ENCODE measurements at places on chromosomes 4 and X.

- no peak for DNase-seq
Measured at GRCh38 chrX:19991350-19991718, 473 bp upstream of the BCLAF3 start.

GRCh38 chrX:72141372-72142004 is 9.8 kb upstream of the RTL5 start:
- DNase-seq: no peak

- DNase-seq: no peak
Measured at GRCh38 chr4:61614231-61614630, 414.1 kb downstream of the ADGRL3 start.

DNA sequence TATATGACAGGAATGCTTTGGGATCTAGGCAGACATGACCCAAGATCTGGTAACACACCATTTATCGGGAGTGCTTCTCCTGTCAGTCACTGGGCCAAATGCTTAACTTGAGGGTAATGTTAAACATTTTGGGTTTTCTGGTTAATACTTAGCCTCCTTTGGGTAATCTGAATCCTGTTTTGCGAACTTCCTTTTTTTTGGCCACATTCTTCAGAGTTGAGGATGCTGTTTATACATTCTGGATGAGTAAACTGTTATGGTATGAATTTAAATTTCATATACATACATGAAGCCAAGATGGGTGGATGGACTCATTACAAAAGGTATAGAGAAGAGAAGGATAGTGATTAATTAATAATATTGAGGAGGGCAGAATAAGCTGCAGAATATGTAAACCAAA is 36.1 kb downstream of the MID1IP1 start:
- DNase-seq: no peak

- peak; percentile 34 for DNase-seq
Measured at GRCh38 chr4:95985051-95985450, 145.2 kb downstream of the PDHA2 start.

DNA sequence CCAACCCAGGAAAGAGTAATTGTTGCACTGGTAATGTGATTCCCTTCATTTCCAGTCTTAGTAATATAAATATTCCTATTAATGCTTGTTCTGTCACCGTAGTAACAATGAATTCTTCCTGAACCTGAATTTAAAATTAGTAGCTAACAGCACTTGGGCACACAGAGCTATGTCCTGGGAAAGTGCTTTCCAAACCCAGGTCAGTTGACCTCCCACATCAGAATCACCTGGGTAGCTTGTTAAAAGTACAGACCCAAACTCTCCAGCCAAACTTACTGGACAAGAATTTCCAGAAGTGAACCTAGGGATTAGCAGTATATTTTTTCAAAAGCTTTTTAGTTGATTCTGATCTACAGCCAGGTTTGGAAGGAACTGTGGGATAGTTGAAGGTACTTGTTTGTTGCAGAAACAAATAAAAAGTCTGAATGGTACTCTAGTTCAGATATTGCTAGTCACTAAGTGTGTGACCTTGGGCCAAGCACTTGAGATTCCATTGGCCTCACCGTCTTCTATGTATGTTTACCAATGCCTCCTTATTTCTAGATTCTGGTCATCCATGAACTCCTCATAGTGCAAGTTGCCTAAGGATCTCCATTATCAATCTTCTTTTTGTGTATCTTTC is 192.9 kb upstream of the CNKSR2 start:
- DNase-seq: no peak

DNA sequence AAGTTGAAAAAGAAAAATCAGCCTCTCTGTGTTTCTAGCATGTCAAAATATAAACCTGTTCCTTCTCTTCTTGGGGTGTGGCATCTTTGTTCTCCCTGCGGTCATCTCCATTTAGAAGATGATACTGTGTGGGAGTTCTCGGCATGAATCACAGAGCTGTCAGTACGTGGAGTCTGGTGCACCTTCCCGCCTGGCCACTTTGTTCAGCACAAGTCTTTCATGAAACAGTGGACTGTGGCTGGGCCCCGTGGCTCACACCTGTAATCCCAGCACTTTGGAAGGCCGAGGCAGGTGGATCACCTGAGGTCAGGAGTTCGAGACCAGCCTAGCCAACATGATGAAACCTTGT is 166.5 kb downstream of the MAML3 start:
- no peak for DNase-seq

GRCh38 chr4:122842984-122843531 is 16.4 kb downstream of the FGF2 start:
- no peak for DNase-seq
